Endothelial cell of umbilical vein (primary cell): ENCODE measurements at places on chromosomes 7 and 10.

GRCh38 chr7:111429781-111430180 lies 132.5 kb downstream of the IMMP2L start:
- no peak overlapping the region for H3K27ac ChIP-seq
- H3K36me3 ChIP-seq: no peaks in the 10 kb centered on the region
- no peak for DNase-seq

DNA sequence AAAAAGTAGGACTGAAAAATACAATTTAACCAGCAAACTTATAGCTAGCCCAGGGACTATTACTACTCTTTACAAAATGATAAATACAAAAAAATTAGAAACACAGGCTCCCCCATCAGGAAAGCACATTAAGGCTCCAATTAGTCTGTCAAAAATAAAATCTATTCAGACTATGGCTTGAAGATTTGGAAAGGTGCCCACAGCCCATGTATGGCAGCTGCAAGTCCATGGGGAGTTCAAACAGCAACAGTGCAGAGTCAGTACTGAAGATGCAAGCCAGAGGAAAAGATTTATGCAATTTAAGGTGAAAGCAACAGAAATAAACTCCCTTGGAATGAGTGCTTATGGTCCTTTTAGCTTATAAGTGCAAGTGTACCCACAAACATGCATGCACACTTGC lies 29.7 kb downstream of the IMMP2L start:
- H3K4me1 ChIP-seq: peaks cover 16% of the 10 kb centered on the region
- no peak for DNase-seq
- no peaks in the 10 kb centered on the region for H3K27me3 ChIP-seq
- H3K27ac ChIP-seq: no peak overlapping the region

DNA sequence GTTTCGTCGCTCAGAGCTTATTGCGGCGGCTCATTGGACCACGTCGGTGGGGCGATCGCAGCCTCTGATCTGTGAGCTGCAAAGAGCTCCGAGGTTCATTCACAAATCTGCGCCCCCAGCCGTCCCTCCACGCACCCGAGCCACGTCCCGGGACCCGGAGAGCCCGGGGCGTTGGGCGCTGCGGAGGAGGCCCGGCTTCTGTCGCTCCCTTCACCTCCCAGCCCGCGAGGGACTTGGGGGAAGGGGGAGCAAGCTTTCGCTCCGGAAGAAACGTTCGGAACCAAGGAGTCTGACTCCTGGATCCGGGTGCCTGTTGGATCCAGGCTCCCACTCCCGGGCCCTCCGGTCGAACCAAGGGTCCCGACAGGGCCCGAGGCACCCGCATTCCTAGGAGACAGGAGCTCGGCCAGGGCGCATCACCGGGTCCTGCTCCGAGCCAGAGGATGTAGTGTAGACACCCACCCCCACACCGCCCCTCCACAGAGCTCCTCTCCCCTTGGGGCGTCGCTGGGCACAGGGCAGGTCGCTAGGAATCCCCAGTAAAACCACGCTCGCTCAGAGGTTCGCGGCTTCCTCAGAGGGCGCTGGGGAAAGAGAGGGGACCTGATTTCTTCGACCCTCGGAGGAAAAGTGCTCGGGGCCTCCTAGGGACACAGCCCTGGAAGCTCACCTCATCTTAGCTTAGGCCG lies 7.9 kb upstream of the EN2 start:
- H3K4me1 ChIP-seq: no peaks in the 10 kb centered on the region
- H3K4me3 ChIP-seq: no peak overlapping the region
- DNase-seq: no peak
- peaks cover 69% of the 10 kb centered on the region for H3K27me3 ChIP-seq
- no peak overlapping the region for H3K27ac ChIP-seq
- no peaks in the 10 kb centered on the region for H3K36me3 ChIP-seq

DNA sequence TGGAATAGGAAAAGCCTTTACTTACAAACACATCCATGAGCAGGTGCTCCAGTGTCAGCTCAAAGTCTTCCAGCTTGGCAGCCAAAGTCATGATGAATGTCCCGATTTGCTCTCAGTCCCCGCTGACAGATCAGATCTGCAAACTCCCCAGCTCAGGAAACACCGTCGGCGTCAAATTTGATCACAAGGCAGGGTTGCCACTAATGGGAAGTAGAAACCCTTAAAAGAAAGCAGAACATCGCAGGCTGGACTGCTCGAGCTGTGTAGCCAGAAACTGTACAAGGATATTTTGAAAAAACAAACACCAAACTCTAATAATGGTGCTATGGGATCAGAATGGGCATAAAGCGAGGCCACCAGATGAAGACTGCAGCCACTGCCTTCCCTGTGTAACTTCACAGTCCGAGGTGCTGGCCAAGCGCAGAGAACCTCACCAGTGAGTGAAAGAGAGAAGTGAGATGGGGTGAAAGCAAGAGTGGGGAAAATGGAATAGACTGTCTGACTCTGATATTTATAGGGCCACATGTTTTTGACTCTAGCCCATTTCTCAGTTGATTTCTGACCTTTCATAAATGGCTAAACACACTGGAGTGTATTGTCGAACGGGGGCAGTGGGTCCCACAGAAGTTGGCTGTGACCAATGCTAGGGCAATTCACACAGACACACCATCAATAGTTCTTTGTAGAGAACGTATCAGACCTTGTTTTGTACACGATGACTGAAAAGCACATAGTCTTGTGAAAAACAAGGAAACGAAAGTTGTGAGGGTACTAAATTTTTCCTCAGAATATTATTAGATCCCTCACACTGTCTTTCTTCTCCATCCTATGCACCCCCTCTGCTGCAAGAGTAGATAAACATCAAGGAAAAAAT lies 306.2 kb downstream of the FRMD4A start:
- no peaks in the 10 kb centered on the region for H3K4me1 ChIP-seq
- DNase-seq: no peak

- H3K27me3 ChIP-seq: no peaks in the 10 kb centered on the region
- H3K36me3 ChIP-seq: no peaks in the 10 kb centered on the region
- no peak for DNase-seq
- H3K4me1 ChIP-seq: no peaks in the 10 kb centered on the region
- H3K4me3 ChIP-seq: no peak overlapping the region
Observed at GRCh38 chr10:85147346-85148250, 819.2 kb downstream of the CCSER2 start.

DNA sequence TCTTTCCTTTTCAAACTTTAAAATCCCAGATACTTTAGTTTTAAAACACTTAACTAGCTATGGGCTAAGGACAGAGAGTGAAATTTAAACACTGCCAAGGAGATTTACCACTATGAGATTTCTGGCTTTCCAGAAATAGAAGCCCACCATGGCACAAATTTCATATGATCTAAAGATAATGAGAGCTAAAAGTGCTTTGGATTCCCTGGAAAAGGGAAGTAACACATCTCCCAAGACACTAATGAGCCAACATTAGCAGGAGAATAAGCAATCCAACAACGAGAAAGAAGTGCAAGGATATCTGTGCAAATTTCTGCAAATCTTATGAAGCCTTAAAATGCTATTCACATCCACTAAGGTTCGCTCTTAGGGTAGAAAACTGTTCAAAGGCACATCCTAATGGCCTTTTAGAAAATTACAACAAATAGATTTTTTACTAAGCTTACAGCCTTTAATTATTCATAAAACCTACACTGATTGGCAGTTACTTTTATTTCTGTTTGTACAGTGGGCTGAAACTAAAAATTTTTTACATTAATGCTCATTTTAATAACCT lies 100.3 kb downstream of the RAPGEF5 start:
- H3K27me3 ChIP-seq: no peaks in the 10 kb centered on the region
- H3K4me1 ChIP-seq: no peaks in the 10 kb centered on the region
- no peaks in the 10 kb centered on the region for H3K36me3 ChIP-seq
- no peak overlapping the region for H3K4me3 ChIP-seq

DNA sequence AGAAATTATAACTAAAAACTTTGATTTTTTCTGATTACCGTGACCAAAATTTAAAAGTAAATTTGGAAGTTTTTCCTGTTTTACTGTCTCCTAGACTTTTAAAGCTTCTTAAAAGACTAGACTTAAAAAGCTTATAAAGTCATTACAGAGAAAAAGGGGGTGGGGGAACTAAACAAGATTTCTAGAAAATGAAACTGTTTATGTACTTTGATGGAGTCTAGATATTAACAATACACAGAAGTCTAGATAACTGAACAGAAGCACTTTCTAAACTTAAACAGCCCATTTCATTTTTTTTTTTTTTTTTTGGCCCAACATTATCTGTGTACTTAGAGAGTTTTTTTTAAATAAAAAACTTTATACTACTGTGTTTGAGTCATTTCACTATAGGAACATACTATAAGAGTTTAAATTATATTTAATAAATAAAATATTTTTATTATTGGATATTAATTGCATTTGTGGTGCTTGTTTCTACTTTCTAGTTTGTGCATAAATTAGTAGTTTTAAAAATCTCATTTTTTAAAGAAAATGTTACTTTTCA lies 98.5 kb downstream of the PHTF2 start:
- H3K27me3 ChIP-seq: no peaks in the 10 kb centered on the region
- no peak overlapping the region for H3K27ac ChIP-seq
- no peak overlapping the region for H3K4me3 ChIP-seq
- H3K4me1 ChIP-seq: no peaks in the 10 kb centered on the region
- H3K36me3 ChIP-seq: no peaks in the 10 kb centered on the region

DNA sequence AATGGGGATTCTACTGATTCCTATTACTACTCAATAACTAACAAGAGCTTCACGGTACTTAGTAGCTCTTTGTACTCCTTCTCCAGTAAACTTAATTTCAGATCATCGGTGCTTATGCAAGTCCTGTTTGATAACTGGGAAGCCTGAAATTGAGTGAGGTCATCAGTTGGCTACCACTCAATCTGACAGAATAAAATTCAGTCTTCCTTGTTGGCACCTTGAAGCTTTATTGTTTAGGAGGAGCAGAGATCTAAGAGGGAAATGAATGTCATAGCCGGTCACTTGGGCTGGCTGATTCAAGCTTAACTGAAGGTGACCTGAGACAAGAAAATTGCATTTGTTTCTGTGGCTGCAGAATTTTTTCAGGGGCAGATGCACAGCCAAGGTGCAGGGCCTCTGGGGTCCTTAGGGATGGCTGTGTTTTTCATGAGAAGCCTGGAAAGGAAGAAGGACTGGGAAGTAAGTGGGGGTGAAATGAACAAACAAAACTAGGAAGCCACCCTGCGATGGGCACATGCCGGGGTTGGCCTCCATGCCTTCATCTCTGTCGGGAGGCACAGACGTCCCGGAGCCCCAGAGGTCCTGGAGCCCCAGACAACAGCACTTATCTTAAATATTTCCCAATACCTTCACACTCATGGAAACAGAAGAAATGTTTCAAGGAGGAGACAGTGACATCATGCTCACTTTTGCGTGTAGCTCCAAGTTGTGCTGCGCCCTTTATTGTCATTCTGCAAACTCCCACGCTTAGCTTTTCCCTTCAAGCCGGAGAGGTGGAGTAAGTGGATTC lies 85.0 kb upstream of the KIF5B start:
- H3K27ac ChIP-seq: peak overlapping the region; percentile 47
- DNase-seq: peak; percentile 91
- H3K4me1 ChIP-seq: peaks cover 24% of the 10 kb centered on the region
- H3K36me3 ChIP-seq: no peaks in the 10 kb centered on the region
- H3K27me3 ChIP-seq: no peaks in the 10 kb centered on the region

GRCh38 chr7:138186951-138187351 lies 110.7 kb downstream of the AKR1D1 start:
- DNase-seq: peak; percentile 12
- H3K4me1 ChIP-seq: no peaks in the 10 kb centered on the region
- no peak overlapping the region for H3K4me3 ChIP-seq
- H3K27ac ChIP-seq: peak overlapping the region; percentile 29
- H3K27me3 ChIP-seq: no peaks in the 10 kb centered on the region

- no peaks in the 10 kb centered on the region for H3K27me3 ChIP-seq
- no peak overlapping the region for H3K4me3 ChIP-seq
- H3K27ac ChIP-seq: no peak overlapping the region
- DNase-seq: no peak
Observed at GRCh38 chr10:5895365-5895764, 5.3 kb downstream of the FBH1 start.

DNA sequence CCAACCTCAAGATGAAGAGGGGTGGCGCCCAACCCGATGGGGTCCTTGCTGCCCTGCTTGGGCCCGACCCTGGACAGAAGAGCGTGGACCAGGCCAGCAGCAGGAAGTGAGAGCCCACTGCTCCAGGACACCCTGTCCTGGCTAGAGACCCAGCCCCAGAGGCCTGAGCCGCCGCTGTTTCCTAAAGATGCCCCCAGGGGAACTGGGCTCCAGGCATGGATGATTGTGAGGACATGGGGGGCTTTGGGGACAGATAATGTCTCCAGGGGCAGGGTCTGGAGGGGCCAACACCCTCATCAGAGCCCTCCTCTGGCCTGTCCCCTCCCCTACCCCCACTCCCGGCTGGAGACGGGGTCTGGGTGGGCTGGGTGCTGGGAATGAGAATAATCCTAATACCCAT lies 71.7 kb downstream of the MYL10 start:
- peaks cover 4% of the 10 kb centered on the region for H3K27me3 ChIP-seq
- DNase-seq: no peak
- no peak overlapping the region for H3K27ac ChIP-seq
- no peaks in the 10 kb centered on the region for H3K36me3 ChIP-seq
- no peak overlapping the region for H3K4me3 ChIP-seq

DNA sequence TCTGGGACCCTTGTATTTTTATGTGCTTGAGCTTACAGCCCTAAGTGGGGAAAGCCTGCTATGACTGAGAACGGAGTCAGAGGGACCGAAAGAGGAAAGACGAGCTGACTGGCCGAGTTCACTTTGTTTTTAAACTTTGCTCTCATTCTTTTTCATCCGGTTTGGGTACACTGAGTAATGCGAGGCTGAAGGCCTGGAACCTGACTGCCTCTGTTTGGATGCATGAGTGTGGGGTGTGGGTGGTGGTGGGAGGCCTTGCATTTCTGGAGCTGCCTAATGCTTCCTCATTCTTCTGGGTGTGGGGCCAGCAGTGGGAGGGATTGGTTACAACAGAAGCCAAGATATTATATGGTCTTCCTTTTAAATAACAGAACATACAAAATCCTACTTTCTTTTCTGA lies 155.5 kb downstream of the BUB3 start:
- no peak for DNase-seq
- no peaks in the 10 kb centered on the region for H3K4me1 ChIP-seq
- no peak overlapping the region for H3K4me3 ChIP-seq

- H3K36me3 ChIP-seq: no peaks in the 10 kb centered on the region
- no peak for DNase-seq
- H3K4me3 ChIP-seq: no peak overlapping the region
Observed at GRCh38 chr10:32253276-32253675, 93.7 kb downstream of the EPC1 start.

GRCh38 chr10:86199041-86199440 lies 167.6 kb downstream of the GRID1 start:
- no peak overlapping the region for H3K27ac ChIP-seq
- H3K27me3 ChIP-seq: no peaks in the 10 kb centered on the region
- no peak for DNase-seq
- H3K4me3 ChIP-seq: no peak overlapping the region

GRCh38 chr10:3526727-3527501 lies 258.1 kb downstream of the KLF6 start:
- no peak overlapping the region for H3K4me3 ChIP-seq
- H3K36me3 ChIP-seq: no peaks in the 10 kb centered on the region
- H3K27me3 ChIP-seq: no peaks in the 10 kb centered on the region
- H3K4me1 ChIP-seq: peaks cover 7% of the 10 kb centered on the region

- no peak for DNase-seq
- H3K4me3 ChIP-seq: no peak overlapping the region
- no peaks in the 10 kb centered on the region for H3K4me1 ChIP-seq
- H3K27me3 ChIP-seq: no peaks in the 10 kb centered on the region
- H3K27ac ChIP-seq: no peak overlapping the region
Observed at GRCh38 chr10:129366450-129366849, 100.6 kb upstream of the MGMT start.

- no peak overlapping the region for H3K27ac ChIP-seq
- H3K27me3 ChIP-seq: peaks cover 2% of the 10 kb centered on the region
- H3K4me3 ChIP-seq: no peak overlapping the region
- H3K36me3 ChIP-seq: no peaks in the 10 kb centered on the region
- H3K4me1 ChIP-seq: peaks cover 6% of the 10 kb centered on the region
Observed at GRCh38 chr7:38306914-38307313, 33.5 kb upstream of the TARP start.
